Left cardiac atrium (tissue), 4 donors: ENCODE measurements at places on chromosomes 5 and 9. TPM values are rescaled to one million over a fixed set of nuclear protein-coding genes. Genes with fewer than 3 reads are reported as not detected.

DNA sequence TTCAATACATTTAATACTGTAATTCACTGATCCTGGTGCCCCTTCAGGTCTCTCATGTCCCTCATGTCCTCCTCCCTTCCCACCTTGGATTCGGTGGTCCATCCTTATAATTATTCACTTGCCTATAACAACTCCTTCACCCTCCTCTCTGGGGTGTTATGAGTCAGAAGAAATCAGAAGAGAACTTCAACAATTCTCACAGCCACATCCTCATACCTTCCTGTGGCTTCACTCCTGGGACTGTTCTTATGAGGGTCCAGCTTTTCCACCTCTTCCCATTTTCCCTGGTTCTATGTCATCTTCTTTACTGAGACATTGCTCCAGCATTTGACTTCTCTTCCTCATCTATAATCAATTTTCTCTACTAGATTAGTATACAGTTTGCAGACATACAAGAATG lies 406.1 kb downstream of the NR2F1-AS1 start:
- DNase-seq, result no peak

DNA sequence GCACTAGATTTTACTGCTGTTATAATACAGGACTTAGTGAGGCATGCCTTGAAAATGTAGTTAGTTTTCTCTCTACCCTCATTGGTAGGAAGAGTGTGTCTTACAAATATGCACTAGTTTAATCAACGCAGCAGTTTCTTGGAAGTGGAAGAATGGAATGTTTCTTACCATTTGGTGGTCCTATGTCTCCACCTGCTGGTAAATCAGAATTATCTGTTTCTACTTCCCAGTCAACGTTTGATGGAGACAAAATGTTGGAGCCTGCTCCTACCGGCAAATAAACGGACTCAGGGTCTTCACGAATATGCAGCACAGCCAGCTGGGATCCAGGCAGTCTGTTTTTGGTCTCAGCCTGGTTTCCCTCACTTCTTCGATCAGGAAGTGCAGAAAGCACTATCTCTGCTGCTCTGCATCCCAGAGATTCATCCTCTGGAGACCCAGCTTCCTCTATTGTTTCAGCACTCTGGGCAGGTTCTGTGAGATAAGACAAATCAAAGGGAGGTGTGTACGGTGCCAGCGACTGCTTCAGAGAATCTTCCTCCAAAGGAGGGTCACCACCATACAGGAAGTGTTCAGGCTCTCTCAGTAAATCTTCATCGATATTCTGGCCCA lies 59.5 kb upstream of the PCA3 start:
- no peak for DNase-seq

GRCh38 chr5:163439092-163439425 lies 1.7 kb downstream of the CCNG1 start:
- DNase-seq, result no peak

Gene SLC34A3
- not detected for total RNA-seq
